ENCODE measurements at places on chromosomes 12 and 14. TPM values are rescaled to one million over a fixed set of nuclear protein-coding genes. Genes with fewer than 3 reads are reported as not detected.

GRCh38 chr14:51733147-51733546 is 81.4 kb downstream of the FRMD6 start:
- no peak for DNase-seq

GRCh38 chr14:68367536-68367935 is 425.3 kb downstream of the ZFP36L1 start:
- DNase-seq = no peak

GRCh38 chr12:123896767-123897166 is 75.9 kb downstream of the CCDC92 start:
- DNase-seq = no peak

PIANP gene
- total RNA-seq = 0.20 TPM

KRT2 gene
- total RNA-seq = not detected

GRCh38 chr14:84064316-84065125 is 1465.4 kb upstream of the FLRT2 start:
- DNase-seq = no peak

DNA sequence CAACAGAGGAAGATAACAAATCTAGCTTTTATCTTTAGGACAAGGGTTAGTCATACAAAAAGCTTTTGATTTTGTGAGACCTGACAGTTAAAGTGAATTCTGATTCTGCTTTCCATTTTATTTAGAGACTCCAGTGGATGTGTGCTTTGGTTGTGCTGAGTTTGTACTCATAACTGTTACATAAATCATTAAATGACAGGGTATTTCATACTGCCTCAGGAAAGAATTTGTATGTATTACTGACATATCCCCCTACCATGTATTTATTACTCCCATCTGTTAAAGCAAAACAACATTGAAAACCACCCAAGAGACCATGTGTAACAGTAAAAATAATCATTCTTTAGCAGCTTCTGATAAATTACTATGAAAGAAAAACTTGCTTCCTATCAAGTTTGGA is 242.9 kb upstream of the RPL10L start:
- DNase-seq = no peak

DNA sequence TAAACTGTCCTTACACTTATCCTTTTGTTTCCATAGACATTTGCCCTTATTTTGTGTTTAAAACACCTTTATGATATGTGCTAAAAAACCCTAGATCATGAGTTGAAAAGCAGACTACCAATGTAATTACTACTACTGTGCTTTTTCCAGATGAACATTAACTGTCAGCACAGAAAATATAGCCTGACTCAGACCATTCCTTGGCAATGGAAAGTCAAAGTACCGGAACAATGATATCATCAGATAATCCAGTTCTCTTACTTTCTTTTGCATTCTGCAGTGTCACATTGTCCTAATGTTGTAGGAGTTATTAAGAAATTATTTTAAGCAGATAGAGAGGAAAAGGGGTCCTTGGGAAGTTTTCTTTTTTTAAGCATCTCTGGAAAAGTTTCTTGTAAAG is 1189.0 kb upstream of the FLRT2 start:
- DNase-seq = no peak

- DNase-seq = no peak
These were observed 6.6 kb downstream of the NCAPD2 start for GRCh38 chr12:6500466-6500865.

DNA sequence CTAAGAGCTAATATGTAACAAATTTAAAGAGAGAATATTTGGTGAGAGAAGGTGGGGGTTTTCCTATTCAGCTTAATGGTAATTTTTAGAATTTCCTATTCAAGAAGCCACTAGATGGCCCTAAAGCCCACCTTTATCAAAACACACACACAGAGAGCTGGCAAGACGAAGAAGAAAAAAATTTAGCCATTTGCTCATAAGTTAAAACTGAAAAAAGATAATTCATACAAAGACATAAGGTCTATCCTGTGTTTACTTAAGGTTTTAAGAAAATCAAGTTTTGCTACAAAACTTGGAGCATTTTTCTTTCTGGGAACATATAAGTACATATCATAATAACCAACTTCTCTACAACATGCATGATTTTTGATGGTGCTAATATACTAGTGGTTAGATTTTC is 46.8 kb upstream of the PCED1B start:
- DNase-seq = no peak

CNPY2 gene
- 94.2 TPM for total RNA-seq

- DNase-seq = no peak
These were observed 1590.5 kb upstream of the TMEM132C start for GRCh38 chr12:126676434-126676833.

RPS6KA5 gene
- total RNA-seq = 2.7 TPM

CCDC38 gene
- not detected for total RNA-seq

DNA sequence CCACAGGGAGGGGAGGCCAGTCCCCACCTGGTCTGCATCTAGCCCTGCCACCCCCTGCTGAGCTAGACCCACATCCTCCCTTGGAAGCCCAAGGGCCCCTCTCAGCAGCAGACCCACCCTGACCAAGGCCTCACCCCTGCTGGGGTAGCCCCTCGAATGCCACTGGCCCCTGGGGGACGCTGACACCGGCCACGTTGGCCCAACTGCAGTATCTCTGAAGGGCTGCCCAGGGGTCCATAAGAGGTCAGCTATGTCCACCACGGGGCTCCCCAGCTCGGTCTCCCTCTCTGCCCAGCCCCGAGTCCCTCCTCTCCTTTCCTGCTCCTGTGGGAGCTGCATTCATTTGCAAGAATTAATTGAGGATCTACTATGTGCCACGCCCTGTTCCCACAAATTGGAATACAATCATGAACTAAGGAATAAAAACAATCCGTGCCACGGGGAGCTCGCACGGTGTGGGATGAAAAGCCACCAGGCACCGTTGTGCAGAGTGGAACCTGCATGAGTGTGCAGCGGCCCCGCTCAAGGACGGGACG is 71.4 kb downstream of the GALNT9 start:
- DNase-seq = no peak

TXNDC16 gene
- total RNA-seq = 4.0 TPM

EEA1 gene
- 8.7 TPM for total RNA-seq

- no peak for DNase-seq
These were observed 5.6 kb upstream of the TBK1 start for GRCh38 chr12:64446295-64446694.

WNT5B gene
- total RNA-seq = 0.88 TPM

DNA sequence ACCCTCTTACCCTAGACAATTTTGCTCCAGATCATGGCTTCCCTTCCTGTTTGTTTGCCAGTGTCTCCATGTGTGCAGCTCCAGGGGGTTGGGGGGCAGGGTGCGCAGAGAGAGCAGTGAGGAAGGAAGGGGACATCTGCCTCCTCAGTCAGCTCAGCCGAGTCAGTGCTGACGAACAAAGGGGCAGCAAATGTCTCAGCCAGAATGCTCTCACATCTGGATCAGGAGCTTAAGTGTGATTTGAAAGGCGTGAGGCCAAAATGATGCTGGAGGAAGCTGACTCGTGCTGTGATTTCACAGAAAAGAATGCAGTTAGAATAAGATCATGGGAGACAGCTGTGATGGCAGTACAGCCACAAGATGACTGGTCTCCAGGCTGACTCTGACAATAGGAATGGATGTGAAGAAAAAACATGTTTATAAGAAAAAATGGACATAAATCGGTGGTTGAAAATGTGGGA is 27.1 kb upstream of the CDK17 start:
- peak; percentile 9 for DNase-seq

DNA sequence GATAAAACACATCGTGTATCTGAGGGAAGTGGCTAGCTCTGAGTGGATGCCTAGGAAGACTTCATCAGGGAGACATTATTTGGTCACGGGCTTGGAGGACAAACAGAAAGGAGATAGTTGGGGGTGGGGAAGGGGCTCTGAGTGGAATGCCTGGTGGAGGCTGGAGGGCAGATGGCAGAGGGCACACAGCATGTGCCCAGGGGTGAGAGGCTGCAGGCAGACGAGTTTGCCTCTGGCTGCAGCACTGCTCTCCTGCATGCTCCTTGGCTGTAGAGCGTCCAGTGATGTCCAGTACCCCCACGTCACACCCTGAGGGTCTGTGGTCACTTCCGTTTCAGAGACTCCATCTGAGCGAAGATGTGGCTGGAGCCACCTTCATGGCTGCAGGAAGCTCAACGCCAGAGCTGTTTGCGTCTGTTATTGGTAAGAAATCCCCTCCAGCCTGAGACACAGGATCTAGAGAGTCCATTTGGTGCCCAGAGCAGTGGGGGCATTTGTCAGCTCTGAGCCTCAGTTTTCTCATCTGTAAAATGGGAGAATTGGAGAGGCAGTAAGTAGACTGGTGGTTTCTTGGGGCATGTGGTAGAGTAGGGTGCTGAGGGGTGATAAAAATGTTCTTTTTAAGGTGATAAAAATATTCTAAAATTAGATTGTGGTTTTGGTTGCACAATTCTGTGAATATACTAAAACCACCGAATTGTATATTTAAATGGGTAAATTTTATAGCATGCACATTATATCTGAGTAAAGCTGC is 71.7 kb upstream of the RIN3 start:
- DNase-seq = no peak

- no peak for DNase-seq
These were observed 36.9 kb downstream of the ITPK1 start for GRCh38 chr14:93078870-93079269.

PELI2 gene
- 33.0 TPM for total RNA-seq

VSX2 gene
- not detected for total RNA-seq

STAB2 gene
- total RNA-seq = 0.03 TPM

- no peak for DNase-seq
These were observed 89.4 kb downstream of the PAX9 start for GRCh38 chr14:36751106-36751505.

MSI1 gene
- 4.0 TPM for total RNA-seq

GRCh38 chr12:3463921-3464320 is 27.1 kb upstream of the PRMT8 start:
- DNase-seq = no peak

PCED1B gene
- 6.4 TPM for total RNA-seq

- peak; percentile 90 for DNase-seq
These were observed at the start of gene PKP2 for GRCh38 chr12:32896432-32897280. PKP2 (minus strand) TSS chr12:32896777; CDS start chr12:32896731, 46 bp downstream.

- no peak for DNase-seq
These were observed 7.7 kb downstream of the OR6C68 start for GRCh38 chr12:55499810-55500252.

DNA sequence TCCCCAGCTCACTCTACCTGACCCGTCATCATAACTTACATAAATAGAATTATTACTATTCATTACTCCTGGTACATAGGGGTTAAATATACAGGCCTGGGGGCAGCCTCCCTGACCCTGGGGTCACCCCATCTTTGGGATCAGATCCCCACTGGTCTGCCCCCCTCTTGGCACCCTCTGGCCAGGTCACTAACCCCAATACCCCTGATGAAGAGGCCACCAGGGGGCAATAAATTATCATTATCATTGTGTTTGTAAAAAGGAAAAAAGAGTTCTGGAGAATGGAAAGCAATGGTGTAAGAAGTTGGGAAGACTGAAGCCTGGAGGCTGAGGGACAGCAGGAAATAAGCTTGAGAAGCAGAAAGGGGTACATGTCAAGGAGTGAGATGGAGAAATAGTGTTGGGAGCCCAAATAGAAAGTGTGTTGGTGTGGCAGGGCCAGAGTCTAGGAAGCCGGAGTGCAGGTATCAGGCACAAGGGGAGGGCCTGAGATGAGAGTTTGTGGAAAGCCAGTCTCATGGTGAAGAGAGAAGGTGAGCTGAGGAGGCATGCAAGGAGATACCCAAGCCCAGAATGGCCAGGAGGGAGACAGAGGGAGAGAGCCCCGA is 6.1 kb upstream of the AAAS start:
- no peak for DNase-seq

- DNase-seq = no peak
These were observed 74.4 kb downstream of the SLC24A4 start for GRCh38 chr14:92397150-92397952.

GRCh38 chr12:96054244-96054610 is 18.8 kb upstream of the LTA4H start:
- DNase-seq = no peak

DNA sequence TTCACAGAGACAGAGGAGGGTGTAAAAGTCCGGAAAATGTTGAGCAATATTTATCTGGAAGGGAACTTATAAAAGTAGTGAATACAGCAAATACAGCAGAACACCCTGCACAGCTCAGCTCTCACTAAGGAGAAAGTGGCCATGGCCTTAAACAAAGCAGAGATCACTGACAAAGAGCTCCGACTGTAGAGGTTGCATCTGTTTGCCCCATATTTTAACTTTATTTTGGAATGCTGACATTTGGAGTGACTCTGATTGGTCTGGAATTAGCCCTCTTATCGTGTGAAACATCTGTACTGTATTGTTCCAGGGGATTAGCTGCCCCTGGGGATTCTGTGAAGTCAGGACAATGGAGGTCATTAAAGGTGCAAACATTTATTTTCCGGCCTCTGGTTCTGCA is 1275.7 kb upstream of the FLRT2 start:
- DNase-seq = no peak

DNA sequence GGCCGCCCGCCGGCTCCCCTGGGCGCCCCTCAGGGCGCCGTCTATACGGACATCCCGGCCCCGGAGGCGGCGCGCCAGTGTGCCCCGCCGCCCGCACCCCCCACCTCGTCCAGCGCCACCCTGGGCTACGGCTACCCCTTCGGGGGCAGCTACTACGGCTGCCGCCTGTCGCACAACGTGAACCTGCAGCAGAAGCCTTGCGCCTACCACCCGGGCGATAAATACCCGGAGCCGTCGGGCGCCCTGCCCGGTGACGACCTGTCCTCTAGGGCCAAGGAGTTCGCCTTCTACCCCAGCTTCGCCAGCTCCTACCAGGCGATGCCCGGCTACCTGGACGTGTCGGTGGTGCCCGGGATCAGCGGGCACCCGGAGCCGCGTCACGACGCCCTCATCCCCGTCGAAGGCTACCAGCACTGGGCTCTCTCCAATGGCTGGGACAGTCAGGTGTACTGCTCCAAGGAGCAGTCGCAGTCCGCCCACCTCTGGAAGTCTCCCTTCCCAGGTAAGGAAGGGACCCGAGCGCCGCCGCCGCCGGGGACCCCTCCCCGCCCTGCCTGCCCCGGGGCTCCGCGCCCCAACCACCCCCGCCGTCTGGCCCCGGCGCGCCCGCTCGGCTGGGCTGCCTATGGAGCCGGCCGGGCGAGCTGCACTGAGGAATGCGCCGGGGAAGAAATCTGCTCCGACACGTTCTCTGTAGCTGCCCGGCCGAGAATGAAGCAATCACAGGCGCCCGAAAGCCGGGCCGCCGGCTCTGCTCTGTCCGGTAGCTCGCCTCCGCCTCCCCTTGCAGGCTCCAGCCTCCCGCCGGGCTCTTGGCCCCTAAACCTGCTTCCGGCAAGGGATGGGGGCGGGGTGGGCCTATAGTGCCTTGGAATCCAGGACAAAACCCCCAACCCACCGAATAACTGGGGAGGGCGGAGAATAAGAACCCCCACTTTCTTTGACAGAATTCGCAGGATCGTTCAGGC is 794 bp downstream of the HOXC13 start:
- no peak for DNase-seq

TSPAN19 gene
- total RNA-seq = 0.15 TPM
